Muscle of arm (tissue), 14 donors: ENCODE measurements at places on chromosomes 6 and 20.

GRCh38 chr20:9258901-9259300 is 190.0 kb downstream of the PLCB4 start:
- no peak for DNase-seq

GRCh38 chr6:15793288-15793687 is 130.5 kb upstream of the DTNBP1 start:
- peak; percentile 16 for DNase-seq

DNA sequence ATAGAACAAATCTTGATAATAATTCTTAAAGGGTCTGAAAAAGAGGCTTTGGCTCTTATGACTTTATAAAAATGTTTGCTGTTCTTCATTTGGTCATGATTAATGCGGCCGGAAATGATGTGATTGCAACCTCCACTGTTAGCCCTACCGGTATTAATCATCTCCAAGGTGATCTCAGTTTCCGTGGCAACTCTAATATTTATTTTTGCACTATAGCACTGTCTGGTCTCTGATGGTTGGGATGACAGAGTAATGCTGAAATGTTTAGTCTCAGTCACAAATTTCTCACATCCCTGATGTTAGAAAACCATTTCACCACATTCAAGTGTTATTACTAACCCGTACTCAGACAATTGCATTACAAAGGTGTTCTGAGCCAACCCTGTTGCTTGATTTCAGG is 87.4 kb downstream of the TMEM200A start:
- no peak for DNase-seq

GRCh38 chr6:168294901-168295300 is 24.7 kb downstream of the DACT2 start:
- DNase-seq = no peak

GRCh38 chr6:147707524-147707923 is 199.0 kb downstream of the SAMD5 start:
- no peak for DNase-seq

GRCh38 chr20:47557791-47558190 is 56.1 kb downstream of the NCOA3 start:
- DNase-seq = no peak

GRCh38 chr6:128139519-128139918 is 238.7 kb upstream of the THEMIS start:
- DNase-seq = no peak

GRCh38 chr6:90677440-90677839 is 90.6 kb upstream of the MAP3K7 start:
- DNase-seq = no peak

DNA sequence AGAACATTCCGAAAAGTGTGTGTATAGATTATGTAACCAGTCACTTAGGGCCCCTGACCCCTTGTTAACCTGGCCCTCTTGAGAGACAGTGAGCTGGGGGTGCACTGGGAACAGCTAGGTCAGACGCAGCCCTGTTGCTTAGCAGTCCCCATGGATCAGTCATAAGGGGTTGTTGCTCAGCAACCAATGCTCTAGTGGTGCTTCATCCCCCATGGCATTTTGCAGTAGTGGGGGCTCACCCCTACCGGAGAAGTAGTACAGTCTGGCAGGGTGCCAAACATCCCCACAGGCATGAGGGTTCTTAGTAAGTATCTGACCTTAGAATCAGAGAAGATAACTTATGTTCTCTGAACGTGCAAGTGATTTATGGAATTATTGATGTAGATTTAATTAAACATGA is 12.3 kb downstream of the PKIB start:
- no peak for DNase-seq

DNA sequence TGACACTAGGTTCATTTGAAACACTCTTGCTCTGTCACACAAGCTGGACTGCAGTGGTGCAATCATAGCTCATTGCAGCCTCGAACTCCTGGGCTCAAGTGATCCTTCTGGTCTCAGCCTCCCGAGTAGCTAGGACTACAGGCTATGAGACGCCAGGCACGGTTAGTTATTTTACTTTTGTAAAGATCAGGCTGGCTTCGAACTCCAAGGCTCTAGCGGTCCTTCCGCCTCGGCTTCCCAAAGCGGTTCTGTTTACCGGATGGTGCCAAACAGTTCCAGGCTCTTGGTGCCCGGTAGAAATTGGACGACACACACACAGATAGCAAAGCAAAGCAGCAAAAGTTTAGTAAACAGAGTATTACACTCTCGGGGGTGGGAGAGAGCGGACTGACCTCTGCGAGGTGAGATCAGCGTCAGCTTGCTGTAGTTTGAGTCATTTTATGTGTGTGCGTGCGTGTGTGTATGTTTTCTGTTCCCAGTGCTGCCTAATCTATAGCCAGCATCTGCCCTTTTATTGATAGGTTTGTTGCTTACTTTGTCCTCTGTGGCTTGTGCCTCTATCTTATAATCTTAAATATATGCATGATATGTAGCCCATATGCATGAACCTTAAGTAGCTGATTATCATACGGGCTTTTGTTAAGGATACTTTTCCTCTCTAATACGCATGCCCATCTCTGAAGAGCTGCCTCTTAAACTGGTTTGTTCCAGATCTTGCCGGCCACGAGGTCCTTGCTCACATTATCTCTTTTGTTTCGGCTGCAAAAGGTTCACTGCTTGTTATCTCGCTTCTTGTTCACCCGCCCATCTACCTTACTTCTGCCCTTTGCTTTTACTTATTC is 75.2 kb downstream of the OR2B2 start:
- peak; percentile 83 for DNase-seq

- peak; percentile 15 for DNase-seq
Observed at GRCh38 chr6:116847227-116847626, 18.3 kb upstream of the GPRC6A start.

GRCh38 chr6:157989541-157990289 is 8.1 kb downstream of the SYNJ2 start:
- DNase-seq = no peak

GRCh38 chr6:16338577-16339264 is 100.3 kb downstream of the GMPR start:
- DNase-seq = peak; percentile 63

- no peak for DNase-seq
Observed at GRCh38 chr6:79065232-79065631, 12.8 kb downstream of the PHIP start.

GRCh38 chr6:117008618-117009017 is 131.6 kb downstream of the RFX6 start:
- no peak for DNase-seq

DNA sequence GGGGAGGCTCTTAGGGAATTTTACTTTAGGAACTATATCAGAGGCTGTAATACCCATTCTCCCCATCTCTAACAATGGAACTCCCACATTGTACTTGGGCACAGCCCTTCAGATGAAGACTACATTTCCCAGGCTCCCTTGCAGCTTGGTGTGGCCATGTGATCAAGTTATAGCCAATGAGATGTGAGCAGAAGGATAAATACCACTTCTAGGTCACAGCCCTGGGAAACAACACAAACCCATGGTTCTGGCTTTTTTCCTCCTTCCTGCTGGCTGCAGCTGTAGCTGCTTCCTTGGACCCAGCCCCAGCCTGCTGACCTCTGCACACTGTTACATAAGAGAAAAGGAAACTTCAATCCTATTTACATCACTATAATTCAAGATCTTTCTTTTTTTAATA is 445.9 kb upstream of the JARID2 start:
- peak; percentile 59 for DNase-seq

- no peak for DNase-seq
Observed at GRCh38 chr6:36698196-36698595, 570 bp downstream of the RAB44 start.

GRCh38 chr6:41643899-41644269 is 5.6 kb downstream of the MDFI start:
- DNase-seq = no peak

DNA sequence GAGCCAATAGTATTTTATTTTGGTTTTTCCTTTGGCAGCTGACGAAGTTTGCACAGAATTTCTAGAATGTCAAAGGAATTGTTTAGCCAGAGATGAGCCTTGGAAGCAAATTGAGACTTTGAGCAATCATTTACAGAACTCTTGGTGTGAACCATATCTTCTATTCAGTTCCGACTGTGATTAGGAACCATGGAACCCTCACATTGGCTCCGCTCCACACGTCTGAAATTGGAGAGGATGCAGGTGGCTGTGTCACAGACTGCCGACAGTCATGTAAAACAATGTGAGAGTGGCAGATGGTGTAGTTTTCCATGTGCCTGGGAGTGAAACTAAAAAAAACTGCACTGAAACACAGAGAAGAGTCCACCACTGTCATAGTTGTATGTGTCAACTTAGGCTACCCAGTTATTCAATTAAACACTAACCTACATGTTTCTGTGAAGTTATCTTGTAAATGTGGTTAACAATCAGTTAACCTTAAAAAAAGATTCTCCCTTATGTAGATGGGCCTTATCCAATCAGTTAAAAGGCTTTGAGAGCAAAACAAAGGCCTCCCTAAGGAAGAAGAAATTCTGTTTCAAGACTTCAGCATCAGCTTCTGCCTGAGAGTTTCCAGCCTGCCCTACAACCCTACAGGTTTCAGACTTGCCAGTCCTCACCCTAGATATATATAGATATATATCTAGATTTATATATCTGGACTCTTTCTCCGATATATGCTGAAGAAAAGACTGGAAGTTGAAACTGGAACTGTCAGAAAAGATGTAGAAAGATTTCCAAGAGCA is 3.3 kb upstream of the HMGN4 start:
- no peak for DNase-seq

GRCh38 chr6:88662653-88663174 is 300.7 kb downstream of the RNGTT start:
- DNase-seq = no peak

- no peak for DNase-seq
Observed at GRCh38 chr6:134169871-134170486, 117.6 kb upstream of the SLC2A12 start.

DNA sequence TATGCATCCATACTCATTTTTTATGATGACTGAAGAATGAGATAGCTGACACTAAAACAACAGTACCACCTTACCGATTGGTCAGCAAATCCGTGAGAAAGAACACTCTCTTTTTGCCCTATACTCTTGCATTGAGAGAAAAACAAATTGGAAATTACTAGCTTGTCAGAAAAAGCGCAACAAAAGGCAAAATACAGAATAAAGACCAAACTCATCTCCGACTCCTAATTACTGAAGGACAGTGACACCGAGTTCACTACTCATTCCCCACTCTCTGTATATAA is 2.1 kb downstream of the MCUR1 start:
- DNase-seq = no peak

DNA sequence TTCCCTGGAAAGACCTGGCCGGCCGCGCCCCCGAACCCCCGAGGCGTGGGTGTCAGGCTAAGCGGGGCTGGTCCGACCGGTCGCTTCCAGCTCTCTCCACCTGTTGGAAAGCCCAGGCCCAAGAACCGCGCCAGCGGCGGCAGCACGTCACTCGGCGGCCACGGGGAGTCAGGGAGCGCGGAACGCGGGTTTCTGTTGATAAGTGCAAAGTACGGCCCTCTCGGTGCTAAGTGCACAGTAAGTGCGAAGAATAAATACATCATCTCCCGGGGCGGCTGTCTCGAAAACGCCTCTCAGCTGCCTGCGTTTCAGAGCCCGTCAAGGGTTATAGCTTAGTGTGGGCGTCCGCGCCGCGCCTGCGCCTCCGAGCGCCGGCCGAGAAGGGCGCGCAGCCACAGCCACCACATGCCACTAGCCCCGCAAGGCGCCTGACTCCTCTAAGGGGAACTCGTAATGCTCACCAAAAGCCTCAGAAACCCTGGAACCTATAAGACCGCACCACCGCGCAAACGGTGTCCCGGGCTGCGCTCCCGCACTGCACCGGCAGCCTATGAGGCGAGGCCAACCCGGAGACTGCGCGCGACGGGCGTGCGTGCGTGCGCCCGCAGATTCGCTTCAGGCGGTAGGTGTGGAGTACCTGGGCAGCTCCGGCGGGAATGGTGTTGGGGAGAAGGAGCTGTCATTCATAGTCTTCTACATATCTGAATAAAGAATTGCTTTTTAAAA is 9.2 kb upstream of the TBX18 start:
- DNase-seq = no peak

DNA sequence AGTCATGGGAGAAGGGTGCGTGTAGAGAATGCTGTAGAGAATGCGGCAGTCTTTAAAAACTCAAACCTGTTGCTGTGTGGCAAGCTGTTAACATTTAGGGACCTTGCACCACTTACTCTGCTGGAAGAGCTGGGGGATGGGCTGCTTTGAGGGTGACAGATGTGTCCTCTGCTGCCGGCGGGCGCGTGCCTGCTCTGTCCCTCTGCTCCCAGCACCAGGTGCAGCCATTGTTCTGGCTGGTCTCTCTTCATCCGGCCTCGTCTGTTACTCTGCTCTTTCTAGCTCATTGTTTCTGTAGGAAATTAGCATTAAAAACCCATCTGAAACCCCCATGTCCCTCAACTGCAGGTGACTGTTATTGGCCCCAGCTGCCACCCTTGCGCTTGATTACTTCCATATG is 78.5 kb downstream of the CBFA2T2 start:
- DNase-seq = peak; percentile 31

DNA sequence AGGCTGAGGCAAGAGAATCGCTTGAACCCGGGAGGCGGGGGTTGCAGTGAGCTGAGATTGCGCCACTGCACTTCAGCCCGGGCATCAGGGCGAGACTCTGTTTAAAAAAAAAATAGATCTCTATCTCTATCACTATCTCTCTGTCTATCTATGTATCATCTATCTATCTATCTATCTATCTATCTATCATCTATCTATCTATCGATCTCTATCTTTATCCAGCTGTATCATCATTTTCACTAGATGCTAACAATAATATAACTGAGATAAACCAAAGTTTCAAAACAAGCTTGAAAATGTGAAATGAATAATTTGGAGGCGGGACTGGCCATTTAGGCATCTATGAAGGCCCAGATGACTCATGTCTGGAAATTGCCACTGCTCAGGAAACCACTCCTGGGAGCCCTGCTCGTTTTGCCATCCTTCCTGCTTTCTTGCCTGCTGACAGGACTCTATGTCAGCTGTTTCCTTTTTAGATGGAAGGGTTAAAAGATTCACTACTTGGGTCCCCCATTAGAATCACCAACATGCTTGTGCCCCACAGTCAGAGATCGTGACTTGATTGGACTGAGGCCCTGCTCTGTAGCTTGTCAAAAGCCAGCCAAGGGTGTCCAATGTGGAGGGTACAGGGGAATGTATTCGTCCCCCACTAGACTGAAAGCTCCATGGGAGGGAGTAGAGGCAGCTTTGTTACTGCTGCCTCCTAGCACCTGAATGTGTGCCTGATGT is 61.7 kb downstream of the UTRN start:
- DNase-seq = no peak

GRCh38 chr6:126716032-126716431 is 376.1 kb downstream of the CENPW start:
- DNase-seq = no peak
